Activated CD8-positive, alpha-beta T cell treated with anti-CD3 and anti-CD28 coated beads for 36 hours (primary cell): ENCODE measurements at places on chromosomes 6 and 20. TPM values are rescaled to one million over a fixed set of nuclear protein-coding genes. Genes with fewer than 3 reads are reported as not detected.

Gene TSPYL1
- 38.5 TPM for total RNA-seq

Gene LIME1
- total RNA-seq, result 15.5 TPM

Gene FOXS1
- not detected for total RNA-seq

Gene MUC22
- not detected for total RNA-seq

DNA sequence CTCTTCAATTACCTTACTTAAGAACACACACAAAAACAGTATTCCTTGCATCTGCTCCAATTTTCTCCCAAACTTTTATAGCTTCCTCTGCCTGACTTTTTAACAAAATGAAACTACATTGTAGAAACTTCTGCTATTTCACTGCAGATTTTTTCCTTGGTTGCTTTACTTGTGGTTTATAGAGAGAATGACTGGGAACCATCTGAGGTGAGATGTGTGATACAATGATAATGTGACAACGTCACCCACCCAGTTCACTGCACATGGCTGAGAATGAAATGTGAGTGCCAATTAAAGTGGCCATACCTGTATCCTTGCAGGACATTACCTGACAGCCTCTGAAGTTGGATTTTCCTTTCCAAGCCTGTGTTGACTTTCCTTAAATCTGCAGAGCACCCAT, 258.4 kb downstream of the CD83 start:
- H3K27me3 ChIP-seq, result peaks cover 7% of the 10 kb centered on the region
- no peak for DNase-seq
- H3K27ac ChIP-seq, result no peak overlapping the region
- no peak overlapping the region for H3K4me3 ChIP-seq

GRCh38 chr6:490251-491037, 98.9 kb downstream of the IRF4 start:
- no peaks in the 10 kb centered on the region for H3K27me3 ChIP-seq
- H3K27ac ChIP-seq, result peak overlapping the region; percentile 99
- peak; percentile 59 for DNase-seq
- peaks cover 93% of the 10 kb centered on the region for H3K4me1 ChIP-seq
- H3K4me3 ChIP-seq, result peak overlapping the region; percentile 67

DNA sequence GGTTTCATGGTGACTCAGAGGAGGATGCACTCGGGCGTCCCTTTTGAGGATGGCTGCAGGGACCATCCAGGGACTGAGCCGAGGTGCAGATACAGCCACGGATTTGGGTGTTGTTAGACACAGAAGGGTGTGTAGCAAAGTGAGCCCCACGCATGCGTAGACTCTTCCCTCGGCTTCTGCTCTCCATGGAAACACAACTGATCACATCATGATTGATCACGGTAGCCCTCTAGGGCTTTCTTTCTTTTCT, 606 bp upstream of the ULBP1 start:
- H3K4me3 ChIP-seq, result peak overlapping the region; percentile 78
- peak overlapping the region; percentile 84 for H3K27ac ChIP-seq
- H3K4me1 ChIP-seq, result peaks cover 31% of the 10 kb centered on the region
- peaks cover 2% of the 10 kb centered on the region for H3K36me3 ChIP-seq
- peak; percentile 67 for DNase-seq

GRCh38 chr6:157907651-157908050, 74.0 kb upstream of the SYNJ2 start:
- no peak overlapping the region for H3K4me3 ChIP-seq
- no peaks in the 10 kb centered on the region for H3K27me3 ChIP-seq
- peaks cover 28% of the 10 kb centered on the region for H3K4me1 ChIP-seq
- H3K27ac ChIP-seq, result no peak overlapping the region
- peaks cover 61% of the 10 kb centered on the region for H3K36me3 ChIP-seq

DNA sequence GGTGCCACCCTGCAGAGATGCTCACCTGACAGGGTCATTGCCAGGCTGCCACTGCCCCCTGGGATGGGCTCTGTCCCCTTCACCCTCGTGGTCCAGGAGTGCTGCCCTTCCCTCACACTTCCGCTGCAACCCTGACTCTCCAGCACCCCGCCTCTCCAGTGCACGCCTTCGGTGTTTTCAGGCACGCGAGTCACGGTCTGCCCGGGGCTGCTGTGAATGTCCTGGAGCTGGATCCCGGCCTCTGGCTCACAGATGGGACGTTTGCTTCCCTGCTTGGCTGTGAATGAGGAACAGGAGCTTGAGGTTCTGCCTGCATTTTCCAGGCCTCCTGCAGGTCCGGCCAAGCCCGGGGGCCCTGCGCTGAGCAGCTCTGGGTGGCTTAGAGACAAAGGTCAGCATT, 343.4 kb downstream of the SMOC2 start:
- DNase-seq, result no peak
- no peaks in the 10 kb centered on the region for H3K36me3 ChIP-seq
- no peaks in the 10 kb centered on the region for H3K4me1 ChIP-seq
- H3K4me3 ChIP-seq, result no peak overlapping the region
- no peak overlapping the region for H3K27ac ChIP-seq
